CD4-positive, alpha-beta T cell treated with Interferon gamma for 1 hour (primary cell): ENCODE measurements at places on chromosomes 6 and 20.

DNA sequence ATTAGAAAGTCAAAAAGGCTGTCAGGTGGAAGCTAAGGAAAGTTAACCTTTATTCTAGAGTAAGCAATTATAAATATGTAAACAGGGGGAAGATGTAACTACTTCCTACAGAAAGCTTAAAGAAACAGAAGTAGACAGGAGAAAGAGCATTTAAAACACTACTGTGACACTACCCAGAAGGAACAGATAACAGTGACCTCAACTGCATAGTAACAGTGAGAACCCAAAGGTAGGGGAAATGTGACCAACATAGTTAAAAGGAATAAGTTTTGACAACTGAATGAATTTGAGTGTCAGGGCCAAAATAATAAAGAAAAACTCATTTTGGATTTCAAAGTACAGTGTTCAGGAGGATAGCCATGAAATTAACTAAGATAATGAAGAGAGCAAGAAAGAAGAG lies 43.5 kb downstream of the IBTK start:
- DNase-seq = no peak

DNA sequence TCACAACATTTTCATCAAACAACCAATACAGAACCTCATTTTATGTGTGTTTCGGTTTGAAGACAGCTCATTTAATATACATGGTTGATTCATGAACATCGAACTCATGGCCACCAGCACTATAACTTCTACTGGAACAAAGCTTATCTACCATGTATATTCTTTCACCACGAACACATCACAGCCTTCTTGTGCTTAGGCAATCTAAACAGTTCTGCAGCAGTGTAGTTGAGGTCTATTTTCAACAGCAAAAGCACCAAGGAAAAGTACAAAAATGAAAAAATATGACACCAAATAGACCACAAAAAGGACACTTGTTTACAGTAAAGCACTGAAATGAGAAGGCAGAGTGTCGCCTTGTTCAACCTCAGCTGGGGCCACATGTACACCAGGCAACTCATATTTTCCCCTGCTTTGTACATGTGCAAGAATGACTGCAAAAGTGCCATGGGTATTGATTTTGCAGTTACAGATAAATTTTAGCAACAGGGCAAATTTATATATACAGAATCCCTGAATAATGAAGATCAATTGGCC lies 25.8 kb upstream of the KCNK5 start:
- no peak for DNase-seq

- DNase-seq = no peak
Observed at GRCh38 chr6:90263633-90264032, 33.0 kb downstream of the BACH2 start.

- no peak for DNase-seq
Observed at GRCh38 chr20:45365444-45365970, 2.6 kb downstream of the SYS1 start.

DNA sequence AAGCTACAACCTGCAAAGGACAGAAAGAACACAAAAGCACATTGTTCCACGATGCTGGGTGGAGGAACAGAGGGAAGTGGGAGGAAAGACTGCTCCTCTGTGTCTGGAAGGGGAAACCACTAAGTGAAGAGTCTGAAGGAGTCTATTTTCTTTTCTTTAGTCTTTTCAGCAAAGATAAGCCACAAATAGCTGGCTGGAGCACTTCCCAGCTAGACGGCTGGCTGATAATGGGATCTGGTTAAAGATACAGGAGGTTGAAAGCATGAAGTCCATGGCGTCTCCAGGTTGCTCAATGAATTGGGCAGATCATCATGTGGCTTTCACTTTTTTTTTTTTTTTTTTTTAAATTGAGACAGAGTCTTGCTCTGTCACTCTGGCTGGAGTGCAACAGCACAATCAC lies 154.0 kb upstream of the KCNG1 start:
- DNase-seq = no peak

DNA sequence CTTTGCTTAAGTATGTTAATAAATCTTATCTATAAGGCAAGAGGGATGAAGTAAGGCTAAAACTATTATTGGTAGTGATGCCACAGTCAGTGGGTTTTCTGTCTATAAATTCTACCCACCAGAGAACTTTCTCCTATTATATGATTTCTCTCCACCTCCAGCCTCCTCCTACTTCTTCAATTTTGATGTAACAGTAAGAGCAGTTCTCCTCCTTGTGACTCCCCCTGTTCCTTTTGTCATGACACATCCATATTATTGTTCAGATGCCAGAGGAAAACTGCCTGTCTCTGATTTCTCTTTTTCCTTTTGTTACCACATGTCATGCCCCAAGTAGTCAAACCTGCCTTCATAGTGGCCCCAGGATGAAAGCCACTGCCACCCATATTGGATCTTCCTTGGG lies 9.1 kb upstream of the RCAN2 start:
- no peak for DNase-seq

DNA sequence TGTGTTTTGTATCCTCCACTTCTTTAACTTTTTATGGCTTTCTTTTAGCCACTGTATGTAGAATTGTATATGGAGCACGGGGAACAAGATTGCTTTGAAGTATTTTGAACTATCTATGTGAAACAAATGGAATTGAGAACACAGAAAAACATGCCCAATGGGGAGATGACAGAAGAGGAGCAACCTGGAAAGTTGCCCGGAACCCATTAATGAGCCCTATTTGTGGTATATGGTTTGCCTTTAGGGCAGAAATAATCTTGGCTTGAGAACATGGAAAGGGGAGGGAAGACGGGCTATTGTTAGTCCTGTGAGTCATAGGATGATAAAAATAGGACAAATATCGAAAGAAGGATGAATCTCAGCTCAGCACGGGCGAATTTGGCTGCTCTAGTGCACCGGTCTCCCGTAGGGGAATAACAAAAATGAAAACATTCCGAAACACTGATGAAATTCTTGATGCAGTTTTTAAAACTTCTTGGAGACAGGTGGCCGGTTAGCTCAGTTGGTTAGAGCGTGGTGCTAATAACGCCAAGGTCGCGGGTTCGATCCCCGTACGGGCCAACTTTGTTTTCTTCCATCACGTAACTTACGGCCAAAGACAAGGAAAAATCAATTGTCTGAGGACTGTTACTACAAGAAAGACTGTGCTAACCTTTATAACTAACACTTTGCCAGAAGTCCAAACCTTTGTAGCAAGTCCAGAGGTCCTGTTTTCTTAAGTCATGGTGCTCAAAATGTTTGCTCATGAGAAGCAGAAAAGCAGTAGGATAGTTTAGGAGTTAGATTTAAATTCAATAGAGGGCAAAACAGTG lies 15.7 kb downstream of the HMGN4 start:
- DNase-seq = peak; percentile 76

DNA sequence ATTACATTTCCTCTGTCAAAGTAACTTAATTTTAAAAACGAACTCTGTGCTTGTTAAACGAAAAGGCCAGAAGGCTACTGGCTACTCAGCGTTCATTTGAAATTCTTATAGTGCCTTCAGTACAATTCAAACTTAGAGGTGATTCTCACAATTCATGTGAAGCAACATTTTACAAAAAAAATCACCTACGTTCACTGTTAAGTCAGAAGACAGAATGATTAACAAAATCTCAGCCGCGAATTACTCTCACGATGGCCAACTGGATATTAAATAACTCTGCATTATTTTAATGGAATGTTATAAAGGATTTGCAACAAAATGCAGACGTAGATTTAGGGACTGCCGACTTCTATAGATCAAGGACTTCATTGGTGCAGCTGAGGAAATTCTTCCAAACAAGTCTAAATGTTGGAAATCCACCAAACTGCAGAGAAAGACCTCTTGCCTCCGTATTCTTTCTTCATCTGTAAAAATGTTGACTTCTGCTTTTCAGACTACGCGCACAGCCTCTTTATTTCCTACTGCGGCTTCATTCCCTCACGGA lies 1.6 kb upstream of the QKI start:
- DNase-seq = no peak

DNA sequence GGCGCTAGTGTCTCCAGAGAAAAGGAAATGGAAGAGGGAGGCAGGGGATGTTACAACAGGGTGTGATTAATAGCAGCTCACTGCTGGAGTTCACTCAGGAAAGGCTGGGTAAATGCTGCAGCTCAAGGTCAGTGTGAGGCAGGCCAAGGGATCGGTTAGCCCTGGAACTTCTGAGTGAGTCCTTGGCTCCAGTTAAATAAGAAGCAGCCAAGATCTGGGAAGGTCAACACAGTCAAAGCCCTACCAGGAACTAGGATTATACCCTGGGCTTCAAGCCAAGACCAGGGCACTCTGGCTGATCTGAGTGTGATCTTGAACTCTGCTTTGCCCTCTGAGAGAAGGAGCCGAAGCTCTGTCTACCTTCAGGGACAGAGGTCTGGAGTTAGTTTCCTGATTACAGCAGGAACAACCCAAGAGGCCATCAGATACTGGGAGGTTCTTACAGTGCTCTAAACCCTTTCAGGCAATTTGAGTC lies 44.3 kb downstream of the TPD52L1 start:
- DNase-seq = no peak

DNA sequence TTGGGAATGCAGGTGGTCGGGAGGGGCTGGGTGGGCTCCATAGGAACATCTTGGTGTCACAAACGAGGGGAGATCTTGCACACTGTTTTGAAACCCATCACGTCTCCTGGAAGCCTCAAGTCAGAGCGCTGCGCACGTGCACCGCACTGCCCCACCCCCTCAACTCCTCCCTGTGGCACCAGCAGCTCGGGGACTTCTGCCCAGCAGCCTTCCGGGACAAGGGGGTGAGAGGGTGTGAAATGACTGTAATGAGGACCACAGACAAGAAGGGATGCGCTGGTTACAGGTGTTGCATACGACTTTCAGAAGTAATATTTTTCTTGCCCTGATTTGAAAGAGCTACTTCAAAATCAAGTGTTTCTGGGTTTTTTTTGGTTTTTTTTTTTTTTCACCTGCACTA lies 60.3 kb downstream of the FOXC1 start:
- DNase-seq = no peak

GRCh38 chr20:45576995-45577394 lies 2.1 kb downstream of the WFDC8 start:
- DNase-seq = no peak

DNA sequence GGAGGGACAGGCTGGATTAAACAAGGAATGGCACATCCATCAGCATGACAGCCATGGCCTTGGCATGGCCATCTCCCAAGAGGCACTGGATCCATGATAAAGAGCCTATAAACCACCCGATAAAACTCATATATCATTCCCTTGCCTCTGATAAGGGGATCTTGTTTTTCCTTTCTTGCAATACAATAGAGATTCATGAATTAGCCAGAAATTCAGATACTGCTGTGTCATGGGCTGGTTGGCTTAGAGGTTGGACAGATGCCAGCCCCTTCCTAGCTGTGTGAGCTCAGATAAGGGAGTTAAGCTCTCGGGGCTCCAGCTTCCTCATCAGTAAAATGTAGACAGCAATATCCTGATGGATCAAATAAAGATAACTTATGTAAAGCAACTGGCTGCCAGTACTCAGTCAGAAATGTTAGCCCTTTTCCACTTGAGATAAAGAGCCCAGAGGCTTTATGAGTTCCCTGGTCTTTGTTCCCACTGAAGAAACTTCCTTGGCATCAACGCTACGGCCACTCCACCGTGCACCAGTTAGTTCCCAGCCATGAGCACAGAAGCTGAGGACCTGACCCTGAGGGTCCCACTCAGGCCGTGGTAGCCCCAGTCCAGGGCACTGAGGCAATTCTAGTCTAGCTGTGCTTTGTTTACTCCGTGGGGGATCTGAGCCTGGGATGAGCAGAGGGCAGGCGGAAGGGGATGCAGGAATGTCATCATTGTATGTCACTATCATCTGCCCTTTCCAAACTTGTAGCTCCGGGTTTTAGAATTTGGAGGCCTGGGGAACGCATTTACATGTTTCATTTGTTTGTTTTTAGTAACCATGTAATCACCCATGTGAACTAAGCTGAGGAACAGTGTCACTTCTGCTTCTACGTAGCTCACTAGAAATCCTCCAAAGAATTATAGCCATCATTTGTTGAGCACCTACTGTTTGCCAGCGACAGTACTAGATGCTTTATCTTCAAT lies 67.2 kb upstream of the TBC1D7 start:
- DNase-seq = peak; percentile 49

- DNase-seq = no peak
Observed at GRCh38 chr6:74879234-74879633, 326.6 kb downstream of the COL12A1 start.

DNA sequence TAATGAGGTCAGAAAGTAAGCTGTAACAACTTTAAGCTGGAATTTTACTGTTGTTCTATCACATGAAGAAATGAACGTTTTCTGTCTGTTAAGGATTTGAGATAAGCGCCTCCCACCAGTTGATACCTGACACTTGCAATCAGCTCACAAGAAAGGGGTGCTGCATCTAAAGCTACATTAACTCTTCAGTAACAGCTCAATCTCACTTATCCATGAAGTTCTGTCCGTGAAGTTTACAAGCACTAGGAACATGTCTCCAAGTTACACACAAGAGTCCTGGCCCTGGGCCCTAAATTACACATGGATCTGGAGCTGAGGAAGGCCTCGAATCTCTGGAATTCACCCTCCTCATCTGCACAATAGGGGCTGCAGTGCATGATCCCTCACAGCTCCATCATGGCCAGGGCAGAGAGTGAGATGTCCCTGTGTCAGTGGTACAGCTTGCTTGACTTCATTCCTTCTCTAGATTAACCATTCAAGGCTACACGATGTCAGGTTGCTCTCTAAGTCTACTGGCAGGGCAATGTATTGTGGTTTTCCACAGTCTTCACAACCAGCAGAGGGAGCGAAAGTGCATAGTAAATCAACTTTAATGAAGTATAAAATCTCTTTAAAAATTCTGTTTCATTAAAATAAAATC lies 182.4 kb upstream of the MCHR2 start:
- DNase-seq = no peak

- DNase-seq = no peak
Observed at GRCh38 chr20:15515691-15516090, 1057.6 kb downstream of the KIF16B start.

DNA sequence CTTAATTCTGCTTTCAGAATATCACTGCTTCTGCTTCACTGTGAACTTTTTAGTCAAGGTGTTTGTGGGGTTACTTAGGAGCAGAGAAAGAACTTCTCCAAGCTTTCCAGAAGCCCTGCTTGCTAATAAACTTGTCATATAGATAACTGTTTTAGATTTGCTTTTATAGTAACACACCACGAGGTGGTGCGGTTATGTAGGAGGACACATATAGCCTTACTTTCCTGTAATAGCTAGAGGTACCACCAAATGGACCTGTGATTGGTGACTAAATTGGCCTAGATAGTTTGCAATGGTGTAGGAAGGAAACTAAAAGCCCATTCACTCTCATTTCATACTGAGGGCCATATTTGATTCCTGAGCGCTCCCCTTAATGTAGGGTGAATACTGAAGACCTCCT lies 52.3 kb upstream of the BCLAF1 start:
- no peak for DNase-seq

- DNase-seq = no peak
Observed at GRCh38 chr6:86723729-86724128, 213.6 kb upstream of the HTR1E start.

GRCh38 chr20:2729251-2729713 lies 36.7 kb downstream of the EBF4 start:
- peak; percentile 52 for DNase-seq

- no peak for DNase-seq
Observed at GRCh38 chr6:92715991-92716390, 703.4 kb downstream of the EPHA7 start.

- DNase-seq = no peak
Observed at GRCh38 chr6:166618866-166619761, 7.9 kb downstream of the RPS6KA2 start.

GRCh38 chr20:63847237-63848002 lies 13.9 kb upstream of the ABHD16B start:
- no peak for DNase-seq

GRCh38 chr20:60262967-60263603 lies 304.9 kb downstream of the CDH26 start:
- DNase-seq = peak; percentile 32
